ENCODE measurements at places on chromosomes 12 and 14. TPM values are rescaled to one million over a fixed set of nuclear protein-coding genes. Genes with fewer than 3 reads are reported as not detected.

CLEC2D gene
- total RNA-seq = 4.5 TPM

GLIPR1L1 gene
- total RNA-seq = not detected

HOXC6 gene
- 1.6 TPM for total RNA-seq

PLCZ1 gene
- not detected for total RNA-seq

BBS10 gene
- total RNA-seq = 13.8 TPM

TGM1 gene
- total RNA-seq = 2.2 TPM
